ENCODE measurements at places on chromosomes 4 and X.

DNA sequence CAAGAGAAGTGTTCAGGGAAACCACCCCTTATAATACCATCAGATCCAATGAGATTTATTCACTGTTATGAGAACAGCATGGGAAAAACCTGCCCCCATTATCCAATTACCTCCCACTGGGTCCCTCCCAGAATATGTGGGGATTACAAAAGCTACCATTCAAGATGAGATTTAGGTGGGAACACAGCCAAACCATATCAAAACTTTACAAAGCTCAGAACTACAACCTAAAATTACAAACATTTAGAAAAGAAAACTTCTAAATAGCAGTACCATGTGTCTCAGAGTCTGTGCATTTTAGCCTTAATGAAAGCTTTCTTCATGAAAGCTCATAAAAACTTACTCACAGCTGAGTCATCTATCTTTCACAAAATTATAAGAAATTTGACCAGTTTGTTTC, 1442.8 kb upstream of the PCDH7 start:
- DNase-seq = no peak

DNA sequence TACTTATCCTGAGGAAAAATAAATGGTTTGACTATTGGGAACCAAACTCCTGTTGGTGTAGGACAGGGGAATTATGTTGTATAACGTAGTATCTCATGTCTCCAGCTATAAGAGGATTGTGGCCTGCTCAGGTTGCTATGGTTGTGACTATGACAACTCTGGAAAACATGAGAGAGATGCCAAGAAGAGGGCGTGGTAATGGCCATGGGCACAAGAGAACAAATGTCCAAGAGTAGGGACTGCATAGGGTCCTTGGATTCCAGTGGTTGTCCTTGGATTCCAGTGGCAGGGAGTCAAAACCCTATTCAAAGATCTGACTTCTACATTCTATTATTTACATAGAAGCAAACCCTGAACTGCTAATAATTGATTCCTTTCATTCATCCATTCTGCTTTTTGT, 6.8 kb upstream of the MOB1B start:
- no peak for DNase-seq

GRCh38 chr4:6450709-6451108, 21.7 kb downstream of the PPP2R2C start:
- DNase-seq = peak; percentile 45

- DNase-seq = no peak
These were observed 101.9 kb downstream of the RASL11B start for GRCh38 chr4:52964011-52964410.

DNA sequence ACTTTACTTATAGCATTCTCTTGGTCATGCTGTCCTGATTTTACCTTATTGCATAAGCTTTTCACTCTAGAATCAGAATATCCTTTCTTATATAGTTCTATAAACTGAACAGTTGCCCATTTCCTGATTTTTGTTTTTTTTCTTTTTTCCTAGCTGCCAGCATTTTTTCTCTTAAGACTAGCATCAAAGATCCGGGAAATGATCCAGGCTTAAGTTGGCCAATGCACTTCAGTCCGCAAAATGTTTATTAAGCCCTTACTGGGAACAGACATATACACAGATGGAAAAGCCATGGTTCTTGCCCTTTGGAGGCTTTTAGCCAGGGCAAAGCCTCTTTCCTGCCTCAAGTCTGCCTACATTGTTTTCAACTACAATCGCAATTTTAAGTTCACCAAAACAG, 10.1 kb upstream of the BMP2K start:
- DNase-seq = no peak

DNA sequence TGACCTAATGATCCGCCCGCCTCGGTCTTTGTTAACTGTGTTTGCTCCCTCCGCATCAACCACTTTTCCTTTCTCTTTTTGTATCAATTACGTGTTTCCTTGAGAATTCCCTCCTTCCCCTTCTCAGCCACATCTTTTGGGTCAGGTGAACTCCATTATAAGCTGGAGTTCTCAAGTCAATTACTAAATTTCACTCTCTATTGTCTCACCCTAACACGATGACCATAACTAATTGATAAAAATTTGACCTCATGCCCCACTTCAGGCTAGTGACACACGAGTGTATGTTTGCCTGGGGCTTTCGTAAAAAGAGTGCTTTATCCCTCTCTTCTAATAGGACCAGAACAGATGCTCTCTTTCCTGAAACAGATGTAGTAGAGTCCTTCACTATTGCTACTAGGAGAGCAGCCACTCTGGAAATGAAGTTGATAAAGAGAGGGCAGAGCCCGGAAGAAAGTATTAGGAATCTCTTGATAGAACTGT, 403.6 kb upstream of the ANXA10 start:
- DNase-seq = no peak

DNA sequence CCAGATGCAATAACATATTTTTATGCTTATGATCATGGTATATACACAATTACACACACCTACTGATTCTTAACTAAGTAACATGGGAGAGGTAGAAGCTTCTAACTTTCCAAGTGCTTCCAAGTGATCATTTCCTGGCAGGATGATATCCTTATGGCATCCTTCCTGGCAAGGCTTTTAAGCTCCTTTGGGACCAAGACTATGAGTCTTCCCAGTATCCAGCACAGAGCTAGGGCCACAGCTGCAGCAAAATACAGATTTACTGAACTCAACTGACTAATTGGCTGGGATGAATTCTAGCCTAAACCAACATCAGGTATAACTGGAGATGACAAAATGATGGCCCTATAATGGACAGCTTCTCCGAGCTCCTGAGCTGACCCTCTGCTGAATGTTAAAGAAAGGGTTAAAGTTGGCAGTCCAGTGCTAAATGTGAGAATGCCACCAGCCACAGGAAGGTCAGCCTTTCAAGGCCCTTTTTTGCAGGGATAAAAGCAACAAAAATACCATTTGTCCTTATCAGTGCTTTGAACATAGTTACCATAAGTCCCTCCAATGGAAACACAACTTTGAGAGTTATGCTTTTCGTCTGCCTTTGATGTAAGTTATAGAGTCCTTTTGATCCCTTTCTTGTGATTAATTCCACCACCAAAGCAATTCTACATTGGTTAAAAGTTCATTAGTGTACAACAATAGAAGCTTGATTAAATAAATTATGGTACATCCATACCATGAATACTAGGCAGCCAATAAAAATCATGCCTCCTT, 73.4 kb downstream of the MGST2 start:
- peak; percentile 11 for DNase-seq

DNA sequence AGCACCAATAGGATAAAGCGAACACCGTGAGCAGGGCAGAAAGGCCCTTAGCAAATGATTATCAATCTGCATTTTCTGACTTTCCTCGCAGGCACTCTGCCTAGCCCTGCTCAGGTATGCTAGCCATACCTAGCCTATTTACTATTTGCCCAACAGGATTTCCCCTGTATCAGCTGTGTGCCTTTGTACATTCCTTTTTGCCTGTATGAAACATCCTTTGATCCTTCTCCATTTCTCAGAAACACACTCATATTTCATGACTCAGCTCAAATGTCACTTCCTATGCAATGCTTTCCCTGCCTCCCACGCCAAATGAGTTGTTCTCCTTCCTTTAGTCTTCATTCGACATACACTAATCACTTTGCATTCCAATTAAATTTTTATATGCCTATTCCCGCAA, 37.2 kb downstream of the PCDH7 start:
- no peak for DNase-seq

GRCh38 chr4:16687845-16688244, 210.6 kb downstream of the LDB2 start:
- DNase-seq = no peak

DNA sequence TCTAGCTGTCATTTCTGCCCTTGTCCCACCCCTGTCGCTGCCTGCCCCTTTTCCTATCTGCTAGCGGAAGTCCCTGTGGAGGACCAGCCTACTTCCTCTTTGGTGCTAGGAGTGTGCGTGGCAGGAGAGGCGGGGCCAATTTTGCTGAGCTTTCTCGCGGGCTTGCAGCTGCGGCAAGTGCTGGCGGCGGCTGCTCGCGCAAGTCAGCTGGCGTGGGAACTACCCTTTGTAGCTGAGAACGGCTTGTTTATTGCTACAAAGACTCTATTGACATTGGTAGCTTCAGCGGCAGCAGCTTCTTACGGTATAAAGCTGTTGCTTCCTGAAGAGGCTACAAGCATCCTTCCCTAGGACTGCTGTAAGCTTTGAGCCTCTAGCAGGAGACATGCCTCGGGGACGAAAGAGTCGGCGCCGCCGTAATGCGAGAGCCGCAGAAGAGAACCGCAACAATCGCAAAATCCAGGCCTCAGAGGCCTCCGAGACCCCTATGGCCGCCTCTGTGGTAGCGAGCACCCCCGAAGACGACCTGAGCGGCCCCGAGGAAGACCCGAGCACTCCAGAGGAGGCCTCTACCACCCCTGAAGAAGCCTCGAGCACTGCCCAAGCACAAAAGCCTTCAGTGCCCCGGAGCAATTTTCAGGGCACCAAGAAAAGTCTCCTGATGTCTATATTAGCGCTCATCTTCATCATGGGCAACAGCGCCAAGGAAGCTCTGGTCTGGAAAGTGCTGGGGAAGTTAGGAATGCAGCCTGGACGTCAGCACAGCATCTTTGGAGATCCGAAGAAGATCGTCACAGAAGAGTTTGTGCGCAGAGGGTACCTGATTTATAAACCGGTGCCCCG, at the start of gene MAGEH1:
TSS of gene MAGEH1 (plus strand) at position 138 of the 843 bp plus-strand sequence. CDS start at position 386, 248 bp downstream.
- DNase-seq = peak; percentile 16

DNA sequence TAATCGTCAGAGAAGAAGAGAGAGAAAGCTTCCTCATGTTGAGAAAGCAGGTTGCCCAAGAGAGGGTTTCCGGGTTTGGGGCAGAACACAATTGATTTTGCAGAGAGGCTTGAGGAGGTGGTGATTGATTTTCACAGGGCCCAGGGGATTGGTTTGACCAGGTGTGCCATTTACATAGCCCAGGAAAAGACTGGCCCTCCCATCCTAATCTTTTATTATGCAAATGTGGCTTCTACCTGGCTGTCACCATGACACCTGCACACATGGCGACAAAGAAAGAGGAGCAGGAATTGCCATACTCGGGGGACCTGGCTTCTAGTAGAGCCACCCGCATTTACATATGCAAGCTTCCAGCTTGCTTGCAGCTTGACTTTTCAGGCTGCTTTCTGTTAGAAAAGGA, 405.3 kb downstream of the PPP4R3C start:
- DNase-seq = no peak

GRCh38 chrX:107712231-107713202, 63.1 kb downstream of the TSC22D3 start:
- DNase-seq = no peak

- no peak for DNase-seq
These were observed 81.2 kb downstream of the DCK start for GRCh38 chr4:71074452-71075299.

- DNase-seq = no peak
These were observed 126.9 kb upstream of the GUCY1A1 start for GRCh38 chr4:155539746-155540145.

DNA sequence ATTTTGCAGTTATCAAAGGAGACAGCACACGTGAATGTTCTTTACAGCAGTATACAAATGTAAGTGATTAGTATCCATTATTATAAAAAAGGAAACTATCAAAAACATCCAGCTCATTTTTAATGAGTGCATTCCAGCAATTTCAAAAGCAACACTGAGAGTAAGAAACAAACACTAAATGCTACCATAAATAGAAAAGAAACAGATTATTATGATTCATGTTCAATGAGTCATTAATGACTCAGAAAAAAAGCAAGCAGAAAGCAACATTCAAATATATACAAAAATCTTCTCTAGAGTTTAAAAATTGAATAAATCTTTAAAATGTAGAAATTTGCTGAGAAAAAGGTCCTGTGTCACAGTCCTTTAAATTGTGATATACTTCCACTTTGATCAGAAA, 346.5 kb upstream of the FMR1 start:
- no peak for DNase-seq

- no peak for DNase-seq
These were observed 34.8 kb downstream of the YIPF6 start for GRCh38 chrX:68533656-68534055.

DNA sequence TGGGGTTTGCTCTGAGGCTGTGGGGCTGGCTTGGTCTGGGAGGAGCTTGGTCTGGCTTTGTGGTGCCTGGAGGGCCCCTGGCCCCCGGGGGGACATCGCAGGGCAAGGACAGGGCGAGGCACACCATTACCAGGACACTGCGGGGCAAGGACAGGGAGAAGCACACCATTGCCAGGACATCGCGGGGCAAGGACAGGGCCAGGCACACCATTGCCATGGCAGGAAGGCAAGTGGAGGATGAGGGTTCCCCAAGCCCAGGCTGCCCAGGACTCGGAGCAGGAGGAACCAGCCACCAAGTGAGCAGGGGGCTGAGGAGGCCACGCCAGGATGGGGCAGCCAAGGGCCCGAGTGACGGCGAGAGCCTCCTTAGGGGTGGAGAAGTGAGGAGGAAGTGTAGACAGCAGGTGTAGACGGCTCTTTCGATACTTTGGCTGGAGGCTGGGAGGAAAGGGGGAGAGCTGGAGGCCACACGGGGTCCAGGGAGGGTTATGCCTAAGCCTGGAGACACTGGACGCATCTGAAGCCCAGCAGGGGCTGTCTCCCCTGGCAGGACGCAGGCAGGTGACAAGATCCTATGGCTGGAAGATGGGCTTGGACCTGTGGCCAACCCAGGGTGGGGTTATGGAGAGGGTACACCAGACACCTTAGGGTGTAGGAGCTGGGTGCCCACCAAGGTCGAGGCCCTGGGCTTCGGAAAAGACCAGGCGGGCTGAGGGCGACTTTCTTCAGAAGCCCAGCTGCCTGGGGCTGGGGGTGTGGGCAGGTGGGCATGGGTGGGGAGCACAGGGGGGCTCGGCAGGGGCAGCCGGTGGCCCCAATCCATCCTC, 7.3 kb downstream of the NKX1-1 start:
- DNase-seq = no peak

DNA sequence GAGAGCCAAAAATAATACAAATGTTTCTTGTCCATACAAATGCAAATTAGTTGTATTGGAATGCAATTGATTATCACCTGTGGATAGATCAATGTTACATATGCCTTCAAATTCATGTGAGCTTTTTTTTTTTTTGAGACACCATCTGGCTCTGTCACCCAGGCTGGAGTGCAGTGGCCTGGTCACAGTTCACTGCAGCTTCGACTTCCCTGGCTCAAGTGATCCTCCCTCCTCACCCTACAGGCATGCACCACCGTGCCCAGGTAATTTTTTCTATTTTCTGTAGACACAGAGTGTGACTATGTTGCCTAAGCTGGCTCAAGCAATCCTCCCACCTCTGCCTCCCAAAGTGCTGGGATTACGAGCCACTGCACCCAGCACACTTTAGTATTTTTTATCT, 38.6 kb upstream of the TMEM184C start:
- no peak for DNase-seq

DNA sequence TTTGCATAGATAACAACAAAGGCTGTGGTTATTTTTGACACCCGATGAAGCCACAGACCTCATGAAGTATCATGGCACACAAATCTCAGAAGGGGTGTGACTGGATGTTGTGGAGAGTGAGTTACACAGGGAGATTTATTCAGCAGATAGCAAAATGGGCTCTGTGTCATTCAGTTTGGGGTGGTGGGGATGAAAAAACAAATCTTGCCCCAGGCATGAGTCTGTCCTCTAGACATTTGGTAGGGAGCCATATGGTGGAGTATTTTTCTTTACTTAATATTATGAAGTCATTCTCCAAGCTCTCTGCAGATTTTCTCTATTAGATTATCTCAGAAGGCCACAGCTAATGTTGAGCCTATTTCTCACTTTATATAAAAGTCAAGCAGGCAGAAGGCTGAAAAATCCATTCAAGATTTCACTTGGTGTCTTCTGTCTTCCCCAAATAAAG, 277.1 kb upstream of the TENM3 start:
- DNase-seq = no peak

GRCh38 chrX:1307626-1308340, 28.8 kb upstream of the IL3RA start:
- no peak for DNase-seq

- no peak for DNase-seq
These were observed 57.1 kb downstream of the TMEM131L start for GRCh38 chr4:153523164-153523796.

Data from NCI-H2171 (cell line).